RPMI7951 (cell line): ENCODE measurements at places on chromosomes 3 and 15.

- DNase-seq = peak; percentile 74
These were observed 940.9 kb downstream of the OTOL1 start for GRCh38 chr3:162437480-162437879.

GRCh38 chr15:85312486-85312885 lies 67.9 kb upstream of the AKAP13 start:
- peak; percentile 80 for DNase-seq

DNA sequence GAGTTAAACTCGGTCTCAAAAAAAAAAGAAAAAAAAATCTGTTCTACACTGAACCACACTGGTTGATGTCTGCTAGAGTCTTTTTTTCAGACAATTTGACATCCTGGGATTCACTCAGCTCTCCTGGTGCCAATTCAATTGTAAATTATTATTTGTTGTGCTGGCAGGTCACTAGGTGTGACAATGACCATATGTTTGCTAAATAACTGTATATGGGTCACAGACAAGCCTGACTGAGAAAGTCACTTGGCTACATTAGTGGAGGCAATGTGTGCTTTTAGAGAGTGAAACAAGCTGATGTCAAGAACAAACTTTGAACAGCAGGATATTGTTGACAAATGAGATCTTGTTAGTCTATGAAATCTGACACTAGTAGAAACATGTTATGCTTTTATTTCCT lies 1379.1 kb downstream of the ZPLD1 start:
- DNase-seq = no peak

- DNase-seq = no peak
These were observed 42.9 kb upstream of the ASB14 start for GRCh38 chr3:57335283-57335938.

- peak; percentile 18 for DNase-seq
These were observed 18.1 kb downstream of the MOBP start for GRCh38 chr3:39485547-39485946.

DNA sequence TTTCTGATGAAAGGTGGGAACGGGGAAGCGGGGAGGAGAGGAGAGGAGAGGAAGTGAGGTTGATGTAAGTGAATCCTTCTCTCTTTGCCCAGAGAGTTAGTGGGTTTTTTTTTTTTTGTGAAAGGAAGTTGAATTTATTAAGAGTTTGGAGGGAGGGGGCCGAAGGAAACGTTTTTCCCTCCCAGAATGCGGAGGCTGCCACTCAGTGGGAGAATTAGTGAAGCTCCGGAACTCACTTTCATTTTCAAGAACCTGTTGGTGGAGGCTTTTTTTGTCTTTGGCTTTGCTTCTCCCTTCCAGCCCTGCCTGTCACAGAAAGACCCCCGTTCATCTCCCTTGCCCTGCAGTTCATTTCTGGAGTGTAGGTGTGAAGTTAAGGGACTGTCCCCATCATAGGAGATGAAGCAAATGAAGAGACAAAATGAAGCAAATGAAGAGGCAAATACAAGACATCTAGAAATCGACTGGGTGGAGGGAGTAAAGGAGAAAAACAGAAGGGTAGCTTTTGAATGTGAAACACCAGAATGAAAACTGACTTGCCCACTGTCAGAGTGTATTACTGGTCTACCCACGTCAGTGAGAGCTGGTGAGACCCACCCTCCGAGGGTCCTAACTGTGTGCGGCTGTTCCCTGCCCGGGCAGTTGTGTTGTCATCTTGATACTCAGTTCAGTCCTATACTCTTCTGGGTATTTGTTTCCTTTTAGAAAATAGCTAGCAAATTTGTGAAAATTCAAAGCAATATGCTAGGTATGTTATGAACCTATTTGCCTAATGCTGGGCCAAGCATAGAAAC lies 91.5 kb downstream of the ITPR1 start:
- DNase-seq = peak; percentile 64

DNA sequence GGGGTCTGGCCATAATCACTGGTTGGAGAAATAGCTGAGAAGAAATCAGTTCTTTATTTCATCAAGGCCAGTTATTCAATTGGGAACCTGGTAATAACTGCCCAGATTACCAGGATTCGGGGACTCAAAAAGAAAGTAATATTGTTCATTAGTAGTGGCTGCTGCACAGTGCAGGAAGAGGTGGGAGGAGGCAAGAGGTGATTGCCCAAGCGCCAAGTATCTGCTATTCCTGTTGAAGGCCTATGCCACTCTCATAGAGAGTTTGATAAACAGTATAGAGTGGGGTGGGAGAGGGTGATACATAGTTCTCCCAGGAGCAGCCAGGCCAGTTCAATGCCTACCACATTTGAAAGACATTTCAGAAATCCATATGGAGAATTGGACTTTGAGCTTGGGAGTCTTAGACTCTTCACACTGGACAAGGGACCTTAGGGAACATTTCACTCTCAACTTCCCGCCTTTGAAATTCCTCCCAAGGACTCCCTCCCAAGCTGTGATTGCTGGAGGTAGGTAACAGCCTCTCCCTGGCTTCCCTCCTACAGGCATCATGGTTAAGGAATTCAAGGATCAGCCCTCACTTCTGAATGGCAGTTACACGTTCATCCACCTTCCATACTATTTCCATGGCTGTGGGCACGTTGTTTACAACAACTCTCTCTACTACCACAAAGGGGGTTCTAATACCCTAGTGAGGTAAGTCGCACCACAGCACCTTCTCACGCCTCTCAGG lies 59.8 kb downstream of the GLDN start:
- DNase-seq = no peak

GRCh38 chr3:152865668-152866245 lies 30.8 kb downstream of the P2RY1 start:
- no peak for DNase-seq

GRCh38 chr15:86558252-86558651 lies 478.6 kb downstream of the AGBL1 start:
- DNase-seq = no peak

DNA sequence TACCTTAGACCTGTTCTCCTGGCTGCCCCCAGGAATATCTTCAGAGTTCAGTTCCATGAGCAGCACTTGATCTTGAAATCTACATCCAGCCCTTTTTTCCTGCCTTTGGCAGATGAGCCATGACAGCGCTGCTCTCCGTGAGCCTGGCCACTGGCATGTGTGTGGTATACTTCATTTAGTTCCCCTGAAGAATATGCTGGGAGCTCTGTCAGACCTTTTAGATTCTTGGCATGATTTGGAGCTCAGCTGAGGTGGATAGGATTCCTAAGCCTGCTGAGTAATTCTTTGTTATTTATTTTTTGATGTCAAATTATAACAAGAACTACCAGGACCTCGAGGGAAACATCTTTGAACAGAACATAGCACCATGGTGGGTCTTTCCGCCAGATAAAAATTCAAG lies 121.7 kb downstream of the EDEM1 start:
- no peak for DNase-seq

- DNase-seq = peak; percentile 26
These were observed 740 bp upstream of the NSMCE3 start for GRCh38 chr15:29270169-29270955.

- no peak for DNase-seq
These were observed 198.0 kb downstream of the EPHB1 start for GRCh38 chr3:134993011-134993410.

GRCh38 chr3:16378415-16378814 lies 113.4 kb downstream of the OXNAD1 start:
- DNase-seq = no peak

DNA sequence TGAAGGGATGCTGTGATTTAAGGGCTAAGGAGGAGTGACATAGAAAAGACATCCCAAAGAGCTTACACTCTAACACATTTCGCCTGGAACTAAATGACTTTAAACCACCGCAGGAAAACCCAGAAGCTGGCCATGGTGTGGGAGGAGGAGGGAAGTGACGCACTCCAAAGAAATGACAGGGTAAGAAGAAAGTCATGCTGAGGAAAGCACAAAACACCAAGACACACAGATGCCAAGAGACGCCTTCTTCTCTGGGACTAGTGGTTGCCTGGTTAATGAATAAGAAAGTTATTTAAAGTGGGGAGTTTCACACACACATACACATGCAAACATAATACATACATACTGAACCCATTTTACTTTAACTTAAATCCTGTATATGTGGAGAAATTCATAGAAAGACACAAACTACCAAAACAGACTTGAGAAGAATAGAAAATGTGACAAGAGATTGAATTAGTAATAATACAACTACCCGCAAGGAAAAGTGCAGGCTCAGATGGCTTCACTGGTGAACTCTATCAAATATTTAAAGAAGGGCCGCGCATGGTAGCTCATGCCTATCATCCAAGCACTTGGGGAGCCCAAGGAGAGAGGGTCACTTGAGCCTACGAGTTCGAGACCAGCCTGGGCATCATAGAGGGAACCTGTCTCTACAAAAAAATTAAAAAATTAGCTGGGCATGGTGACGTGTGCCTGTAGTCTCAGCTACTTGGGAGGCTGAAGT lies 125.5 kb downstream of the NSMCE3 start:
- DNase-seq = peak; percentile 66

DNA sequence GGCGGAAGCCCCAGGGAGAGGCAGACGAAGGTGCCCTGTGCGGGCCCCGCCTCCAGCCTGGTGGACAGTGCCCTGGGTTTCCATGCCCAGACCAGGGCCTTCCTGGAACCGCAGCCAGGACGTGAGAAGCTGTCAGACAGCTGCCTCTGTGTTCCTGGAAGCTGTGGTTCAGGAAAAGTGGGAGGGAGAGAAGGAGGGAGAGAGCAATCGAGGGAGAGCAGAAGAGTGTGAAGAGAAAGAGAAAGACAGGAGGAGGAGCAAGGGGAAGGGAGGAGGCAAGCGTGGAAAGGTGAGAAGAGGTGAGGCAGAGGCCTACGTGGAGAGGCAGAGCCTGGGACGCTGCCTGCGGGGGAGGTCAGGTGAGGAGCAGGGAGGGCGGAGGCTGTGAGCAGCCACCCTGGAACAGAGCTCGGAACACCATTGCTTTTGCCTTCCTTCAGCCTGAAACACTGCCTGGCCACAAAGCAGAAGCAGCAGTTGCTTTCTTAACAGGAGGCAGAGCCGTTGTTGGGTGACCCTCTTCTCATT lies 18.6 kb downstream of the ZDHHC19 start:
- DNase-seq = no peak

GRCh38 chr3:9213019-9213634 lies 36.3 kb downstream of the SRGAP3 start:
- no peak for DNase-seq

DNA sequence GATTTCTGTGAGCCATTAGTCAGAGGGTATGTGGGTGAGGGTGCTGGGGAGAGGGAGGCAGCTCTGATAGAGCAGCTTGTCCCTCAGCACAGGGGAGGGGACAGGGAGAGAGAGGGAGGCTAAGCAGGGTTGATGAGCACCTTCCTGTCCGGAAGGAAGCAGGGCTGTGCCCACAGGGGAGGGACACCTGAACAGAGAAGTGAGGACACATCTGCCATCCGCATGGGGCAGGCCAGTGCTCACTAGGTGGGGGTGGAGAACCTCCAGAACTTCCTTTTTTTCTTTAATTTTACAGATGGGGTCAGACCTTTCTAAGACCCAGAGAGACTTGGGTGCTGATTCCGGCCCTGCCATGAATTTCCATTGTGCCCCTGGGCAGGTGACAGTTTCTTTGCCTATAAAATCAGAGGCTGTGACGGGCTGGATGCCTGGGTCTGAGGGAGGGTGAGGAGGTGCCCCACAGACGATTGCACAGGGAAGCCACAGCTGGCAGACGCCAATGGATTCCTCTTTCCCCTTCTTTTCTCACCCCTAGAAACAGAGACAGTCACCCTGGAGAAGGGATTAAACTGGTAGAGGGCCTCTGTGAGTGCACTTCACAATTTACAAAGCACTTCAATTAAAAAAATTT lies 4.1 kb upstream of the TGM5 start:
- DNase-seq = no peak
